ENCODE measurements at places on chromosomes 2 and 18.

- no peak for DNase-seq
These were observed 52.6 kb downstream of the CALCRL start for GRCh38 chr2:187395276-187396015.

- no peak for DNase-seq
These were observed 97.0 kb upstream of the FN1 start for GRCh38 chr2:215532844-215533243.

- no peak for DNase-seq
These were observed 277.8 kb upstream of the CNTNAP5 start for GRCh38 chr2:123747326-123747725.

GRCh38 chr18:5772306-5773105 is 122.8 kb downstream of the TMEM200C start:
- no peak for DNase-seq

GRCh38 chr2:105842555-105842954 is 97.8 kb downstream of the NCK2 start:
- DNase-seq = no peak

GRCh38 chr18:3380384-3380961 is 69.5 kb upstream of the TGIF1 start:
- no peak for DNase-seq

DNA sequence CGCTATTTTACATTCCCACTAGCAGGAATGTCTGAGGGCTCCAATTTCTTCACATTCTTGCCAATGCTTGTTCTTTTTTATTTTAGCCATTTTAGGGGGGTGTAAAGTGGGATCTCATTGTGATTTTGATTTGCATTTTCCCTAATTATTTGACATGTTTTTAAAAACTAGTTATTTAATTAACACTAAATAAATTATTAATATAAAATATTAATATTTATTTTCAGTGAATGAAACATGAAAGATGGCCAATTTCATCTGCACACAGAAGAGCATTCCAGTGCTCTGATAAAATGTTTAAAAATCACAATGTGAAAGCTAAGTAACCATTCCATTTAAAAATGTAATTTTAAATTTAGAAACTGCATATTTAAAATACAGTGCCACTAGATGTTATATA is 322.2 kb upstream of the ZNF521 start:
- no peak for DNase-seq

- no peak for DNase-seq
These were observed 53.3 kb upstream of the B3GNT7 start for GRCh38 chr2:231342061-231342711.

DNA sequence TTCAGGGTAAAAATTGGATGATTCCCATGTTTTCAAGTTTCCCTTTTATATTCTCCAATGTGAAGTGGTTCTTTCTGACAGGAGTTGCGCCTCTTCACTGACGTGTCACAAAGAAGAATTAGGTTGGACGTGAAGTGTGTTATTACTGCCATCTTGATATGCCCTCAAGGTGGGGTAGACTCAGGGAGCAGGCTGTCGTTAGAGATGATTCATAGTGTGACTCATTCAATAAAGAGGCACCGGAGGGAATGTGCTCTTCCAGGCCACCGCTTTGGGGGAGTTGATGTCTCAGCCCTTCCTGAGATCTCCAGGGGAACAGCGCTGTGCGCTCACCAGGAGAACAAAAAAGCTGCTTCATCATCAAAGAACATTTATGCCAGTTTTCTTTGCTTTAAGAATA is 3.6 kb upstream of the DGKD start:
- no peak for DNase-seq

- no peak for DNase-seq
These were observed 8.1 kb downstream of the ASIC4 start for GRCh38 chr2:219522111-219523030.

GRCh38 chr2:129936334-129936934 is 43.0 kb upstream of the RAB6C start:
- no peak for DNase-seq

DNA sequence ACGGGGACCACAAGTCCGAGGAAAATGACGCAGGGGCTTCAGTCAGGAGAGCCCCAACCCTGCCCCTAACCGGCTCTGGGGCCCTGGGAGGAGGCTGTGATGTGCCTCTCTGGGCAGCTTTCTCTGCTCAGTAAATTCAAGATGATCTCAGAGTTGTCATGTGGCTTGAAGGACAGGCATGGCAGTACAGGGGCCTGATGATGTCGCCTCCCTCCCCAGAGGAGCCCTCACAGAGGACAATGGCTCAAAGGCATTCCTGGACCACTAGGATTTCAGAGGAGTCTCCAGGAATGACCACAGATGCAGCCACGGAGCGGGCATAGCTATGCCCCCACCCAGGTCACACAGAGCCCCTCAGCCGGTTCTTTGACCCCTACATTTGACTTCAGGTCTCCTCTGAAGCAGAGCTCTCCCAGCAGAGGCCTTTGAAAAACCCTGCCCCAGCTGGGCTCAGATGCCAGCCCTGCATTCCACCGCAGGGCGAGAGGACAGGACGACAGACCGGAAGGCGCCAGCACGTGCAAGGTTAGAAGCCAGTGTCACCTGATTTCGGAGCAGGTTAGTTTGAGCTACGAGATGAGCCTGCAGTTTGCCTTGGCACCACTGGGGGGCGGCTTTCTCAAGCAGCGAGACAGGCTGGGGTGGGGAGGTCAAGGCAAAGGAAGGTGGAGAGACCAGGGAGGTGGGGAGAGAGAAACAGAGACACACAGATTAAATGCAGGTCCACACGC is 39.2 kb downstream of the BIN1 start:
- peak; percentile 32 for DNase-seq

- peak; percentile 64 for DNase-seq
These were observed 13.6 kb upstream of the ANKRD53 start for GRCh38 chr2:70964596-70965386.

- no peak for DNase-seq
These were observed 229.2 kb upstream of the TFPI start for GRCh38 chr2:187783446-187783845.

DNA sequence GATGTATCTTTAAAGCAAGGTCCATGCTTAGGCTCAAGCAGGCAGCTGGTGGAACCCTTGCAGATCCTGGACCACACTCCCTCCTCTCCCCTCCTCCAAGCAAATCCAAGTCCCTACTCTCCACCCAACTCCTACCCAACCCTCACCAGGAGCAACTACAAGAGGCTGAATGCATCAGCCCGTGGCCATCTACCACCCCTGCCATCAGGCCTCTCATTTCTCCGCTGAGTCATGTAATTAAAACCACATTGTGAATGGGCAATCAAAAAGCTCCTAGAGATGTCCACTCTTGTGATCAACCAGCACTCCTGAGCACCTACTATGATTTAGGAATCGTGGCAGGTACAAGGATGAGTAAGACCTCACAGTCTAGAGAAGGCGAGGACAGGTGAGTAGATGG is 142.2 kb upstream of the CAPN13 start:
- no peak for DNase-seq

GRCh38 chr2:31764169-31764568 is 183.4 kb upstream of the SRD5A2 start:
- no peak for DNase-seq

DNA sequence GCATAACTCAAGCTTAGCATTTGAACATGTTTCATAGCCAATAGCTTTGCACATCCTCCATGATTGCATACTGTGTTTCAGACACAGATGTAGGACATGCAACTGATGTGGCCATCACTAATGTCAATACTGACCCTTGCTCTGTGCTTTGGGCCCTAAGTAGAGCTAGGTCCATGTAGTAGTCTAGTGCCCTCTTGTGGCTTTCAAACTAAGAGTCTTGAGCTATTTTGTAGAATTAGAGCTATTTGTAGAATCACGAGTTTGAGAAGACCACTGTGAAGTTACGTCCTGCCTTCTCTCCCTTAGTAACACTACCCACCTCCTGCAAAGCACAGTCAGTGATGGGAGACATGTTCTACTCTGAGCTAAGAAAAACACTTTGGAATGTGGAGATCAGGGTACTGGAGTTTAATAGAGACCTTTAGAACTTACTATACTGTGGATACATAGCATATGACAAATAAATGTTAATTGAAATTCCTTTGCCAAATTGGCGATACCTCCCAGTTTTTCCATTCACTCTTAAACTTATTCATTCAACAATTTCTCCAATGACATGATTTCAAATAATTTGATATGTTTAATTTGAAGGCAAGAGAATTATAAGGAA is 306.5 kb upstream of the TNP1 start:
- DNase-seq = no peak

GRCh38 chr18:22739789-22740188 is 193.3 kb upstream of the RBBP8 start:
- DNase-seq = no peak

DNA sequence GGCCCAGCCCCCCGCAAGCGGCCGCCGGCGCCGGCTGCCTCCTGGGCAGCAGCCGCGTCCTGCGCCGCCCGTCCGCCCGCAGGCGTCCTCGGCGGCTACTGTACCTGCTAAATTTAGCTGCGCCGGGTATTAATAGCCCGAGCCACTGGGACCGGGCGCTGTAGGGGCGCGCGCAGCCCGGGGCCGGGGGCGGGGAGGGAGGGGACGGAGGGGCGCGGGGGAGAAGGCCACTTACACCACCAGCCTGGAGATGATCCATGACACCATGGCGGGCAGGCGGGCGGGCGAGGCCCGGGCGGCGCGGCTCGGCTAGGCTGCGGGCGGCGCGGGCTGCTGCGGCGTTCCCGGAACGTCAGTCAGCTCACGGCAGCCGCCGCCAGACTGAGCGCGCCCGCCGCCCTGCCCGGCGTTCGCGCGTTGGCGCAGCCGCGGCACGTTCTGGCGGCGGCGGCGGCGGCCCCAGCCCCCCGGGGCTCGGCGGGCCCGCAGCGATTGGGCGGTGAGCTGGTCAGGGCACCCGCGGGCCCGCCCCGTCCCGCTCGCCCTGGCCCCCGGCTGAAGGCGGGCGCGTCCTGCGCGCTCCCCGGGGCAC is at the start of gene REEP1:
TSS of gene REEP1 (minus strand) at position 383 of the 592 bp plus-strand sequence. CDS start at position 267, 116 bp downstream.
- no peak for DNase-seq
